H9 (cell line): ENCODE measurements at places on chromosomes 11 and 22.
A peak's percentile ranks its signal among the peaks of the same experiment; 100 is the strongest.

- DNase-seq = peak; percentile 34
Observed at GRCh38 chr11:57426439-57426928, 437 bp downstream of the SLC43A3 start.

DNA sequence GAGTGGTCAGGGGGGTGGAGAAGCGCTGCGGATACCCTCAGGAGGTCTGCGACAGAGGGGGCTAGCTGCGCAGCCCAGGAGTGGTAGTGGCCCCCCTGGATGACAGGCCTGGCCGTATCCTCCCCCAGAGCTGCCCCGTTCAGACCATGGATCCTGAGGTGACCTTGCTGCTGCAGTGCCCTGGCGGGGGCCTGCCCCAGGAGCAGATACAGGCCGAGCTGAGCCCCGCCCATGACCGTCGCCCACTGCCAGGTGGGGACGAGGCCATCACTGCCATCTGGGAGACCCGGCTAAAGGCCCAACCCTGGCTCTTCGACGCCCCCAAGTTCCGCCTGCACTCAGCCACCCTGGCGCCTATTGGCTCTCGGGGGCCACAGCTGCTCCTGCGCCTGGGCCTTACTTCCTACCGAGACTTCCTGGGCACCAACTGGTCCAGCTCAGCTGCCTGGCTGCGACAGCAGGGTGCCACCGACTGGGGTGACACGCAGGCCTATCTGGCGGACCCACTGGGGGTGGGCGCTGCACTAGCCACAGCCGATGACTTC lies 505 bp downstream of the NUDT22 start:
- DNase-seq = peak; percentile 69

- DNase-seq = no peak
Observed at GRCh38 chr11:117394221-117394925, 66.7 kb downstream of the CEP164 start.

GRCh38 chr11:123211149-123211852 lies 16.3 kb upstream of the CLMP start:
- no peak for DNase-seq

- no peak for DNase-seq
Observed at GRCh38 chr22:40031766-40032470, 37.2 kb downstream of the FAM83F start.

- DNase-seq = no peak
Observed at GRCh38 chr11:79296141-79296540, 144.7 kb downstream of the TENM4 start.

- no peak for DNase-seq
Observed at GRCh38 chr11:72409458-72409857, 24.9 kb downstream of the CLPB start.

GRCh38 chr11:60482361-60482760 lies 10.2 kb upstream of the MS4A12 start:
- DNase-seq = no peak

- no peak for DNase-seq
Observed at GRCh38 chr11:72058416-72059034, 21.8 kb downstream of the NUMA1 start.

- DNase-seq = peak; percentile 45
Observed at GRCh38 chr11:46850829-46851380, 4.8 kb upstream of the CKAP5 start.

- no peak for DNase-seq
Observed at GRCh38 chr11:3623767-3624458, 17.9 kb downstream of the ART5 start.

DNA sequence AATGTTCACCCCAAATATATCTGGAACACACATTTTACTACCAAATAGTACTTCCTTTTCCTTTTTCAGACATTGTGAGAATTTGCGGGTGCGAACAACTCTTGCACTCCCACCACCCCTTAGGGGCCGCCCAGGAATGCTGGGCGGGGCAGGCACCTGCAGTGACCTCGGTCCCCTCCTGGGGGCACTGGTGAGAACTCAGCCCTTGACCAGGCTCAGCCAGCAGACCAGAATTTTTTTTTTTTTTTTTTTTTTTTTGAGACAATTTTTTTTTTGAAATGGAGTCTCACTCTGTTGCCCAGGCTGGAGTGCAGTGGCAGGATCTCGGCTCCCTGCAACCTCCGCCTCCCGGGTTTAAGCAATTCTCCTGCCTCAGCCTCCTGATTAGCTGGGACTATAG lies 75.8 kb downstream of the ARHGAP8 start:
- peak; percentile 69 for DNase-seq
